ENCODE measurements at places on chromosomes 12 and 14.

DNA sequence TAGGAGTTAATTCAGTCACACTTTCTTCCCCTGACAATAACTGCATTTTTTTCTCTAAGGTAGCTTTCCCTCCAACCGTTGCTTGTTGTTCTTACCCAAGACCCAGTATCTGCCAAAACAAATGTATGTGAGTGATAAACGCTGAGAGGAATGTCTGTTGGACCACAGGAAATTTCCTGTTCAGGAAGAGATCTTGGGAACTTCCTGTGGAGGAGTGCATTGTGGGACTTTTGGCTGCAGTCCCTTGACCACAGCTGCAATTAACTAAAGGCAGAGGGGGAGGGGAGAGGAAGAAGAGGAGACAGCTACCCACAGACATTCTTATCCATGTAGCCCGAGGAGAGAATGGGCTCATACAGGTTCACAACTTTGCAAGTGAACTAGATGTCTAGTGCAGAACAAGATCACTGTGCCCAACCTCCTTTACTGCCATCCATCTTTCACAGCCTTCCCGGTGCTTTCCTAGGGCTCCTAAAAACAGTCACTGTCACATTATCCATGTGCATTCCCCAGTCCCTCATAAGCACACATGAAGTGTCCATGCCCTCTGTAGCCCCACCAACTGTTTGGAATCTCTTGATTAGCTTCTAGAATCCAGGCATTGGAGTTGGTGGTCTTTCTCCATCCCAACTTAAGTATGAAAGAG is 149.5 kb downstream of the ETV6 start:
- DNase-seq, result no peak

DNA sequence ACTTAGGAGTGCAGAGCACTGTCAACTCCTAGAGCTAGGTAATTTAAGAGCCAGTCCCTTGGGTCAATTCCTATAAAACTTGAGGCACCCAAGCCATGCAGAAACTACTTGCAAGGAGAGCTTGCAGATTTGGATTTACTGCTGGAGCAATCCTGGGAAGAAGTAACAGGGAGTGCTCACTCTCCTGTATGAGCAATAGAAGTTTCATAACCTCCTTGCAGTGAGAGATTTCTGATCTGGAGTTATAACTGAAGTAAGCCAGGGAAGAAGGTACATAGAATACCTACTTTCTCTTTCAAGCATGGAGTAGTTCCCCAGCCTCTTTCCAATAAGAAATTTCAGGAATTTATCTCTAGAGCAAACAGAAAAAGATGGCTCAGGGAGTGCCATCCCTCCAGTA is 650.1 kb upstream of the USP15 start:
- no peak for DNase-seq

GRCh38 chr14:31419967-31420318 is 407 bp downstream of the HEATR5A start:
- no peak for DNase-seq

DNA sequence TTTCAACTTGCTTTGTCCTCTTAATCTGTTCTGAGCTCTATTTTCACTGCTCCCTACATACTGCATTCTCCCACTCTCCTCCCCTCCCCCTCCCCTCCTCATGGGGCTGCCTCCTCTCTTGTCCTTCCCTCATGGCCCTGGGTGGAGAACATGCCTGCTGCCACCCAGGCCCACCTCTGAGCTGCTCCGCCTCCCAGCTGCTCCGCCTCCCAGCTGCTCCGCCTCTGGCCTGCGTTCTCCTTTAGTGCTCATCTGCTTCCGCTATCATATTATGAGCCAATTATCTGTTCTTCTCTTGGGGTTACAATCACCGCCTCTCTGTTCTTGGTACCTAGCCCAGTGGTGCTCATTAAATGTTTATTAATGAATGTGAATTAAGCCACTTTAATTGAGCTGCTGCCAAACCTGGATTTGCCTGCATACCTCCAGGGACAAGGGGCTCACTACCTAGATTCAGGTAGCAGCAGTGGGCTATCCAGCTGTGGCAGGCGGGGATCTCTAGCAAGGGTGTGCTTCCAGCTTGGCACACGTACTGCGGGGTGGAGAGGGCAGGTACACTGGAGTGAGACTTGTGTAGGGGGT is 32.0 kb upstream of the FAM181A start:
- DNase-seq, result no peak

DNA sequence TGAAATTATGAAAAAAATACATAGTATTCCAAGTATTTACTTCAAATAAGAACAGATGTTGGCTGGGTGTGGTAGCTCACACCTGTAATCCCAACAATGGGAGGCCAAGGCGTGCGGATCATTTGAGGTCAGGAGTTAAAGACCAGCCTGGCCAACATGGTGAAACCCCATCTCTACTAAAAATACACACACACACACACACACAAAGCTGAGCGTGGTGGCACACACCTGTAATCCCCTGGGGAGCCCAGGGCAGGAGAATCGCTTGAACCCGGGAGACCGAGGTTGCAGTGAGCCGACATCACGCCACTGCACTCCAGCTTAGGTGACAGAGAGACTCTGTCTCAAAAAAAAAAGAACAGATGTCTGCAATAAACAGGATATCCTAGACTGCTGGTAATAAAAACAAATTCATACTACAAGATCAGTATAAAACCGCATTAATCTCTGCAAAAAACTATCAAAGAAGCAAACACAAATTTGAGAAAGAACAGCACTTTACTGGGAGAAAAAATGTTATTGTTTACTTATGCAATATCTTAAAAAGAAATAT is 23.8 kb downstream of the EEA1 start:
- DNase-seq, result no peak

DNA sequence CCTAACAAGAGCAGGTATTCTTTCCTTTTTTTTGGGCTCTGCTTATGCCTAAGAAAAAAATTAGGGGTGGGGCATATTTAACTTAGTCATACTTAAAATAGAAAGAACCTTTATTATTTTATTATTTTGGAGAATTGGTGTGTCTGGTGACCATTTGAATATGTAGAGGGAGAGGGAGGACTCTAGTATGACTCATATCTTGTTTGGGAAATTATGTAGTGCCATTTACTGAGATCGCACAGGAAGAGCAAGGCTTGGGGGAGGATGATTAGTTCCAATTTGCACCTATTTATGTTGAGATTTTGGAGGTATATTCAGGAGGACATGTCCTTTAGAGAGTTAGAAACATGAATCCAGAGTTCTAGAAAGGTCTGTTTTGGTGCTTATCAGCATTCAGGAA is 9.9 kb downstream of the ZNF410 start:
- no peak for DNase-seq

DNA sequence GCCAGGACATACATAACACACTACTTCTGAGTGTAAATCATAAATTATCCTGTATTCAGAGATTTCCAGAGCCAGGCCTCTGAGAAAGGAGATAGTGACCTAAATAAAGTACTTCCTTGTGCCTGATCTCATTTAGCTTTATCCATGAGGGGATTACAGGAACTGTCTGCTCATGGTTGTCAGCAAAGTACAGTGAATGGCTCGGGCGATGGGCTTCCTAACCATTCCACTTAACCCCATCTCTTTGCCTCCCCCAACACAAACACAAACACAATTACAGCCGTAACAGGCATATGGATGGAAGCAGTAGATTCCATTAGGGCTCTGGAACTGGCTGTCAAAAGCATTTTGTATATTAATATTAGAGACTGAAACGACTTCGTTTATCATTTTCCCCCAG is 206.7 kb upstream of the CPNE8 start:
- DNase-seq, result no peak

- DNase-seq, result no peak
These were observed 6.6 kb upstream of the KRT7 start for GRCh38 chr12:52226446-52226845.

GRCh38 chr12:58189030-58189429 is 247.7 kb downstream of the ATP23 start:
- DNase-seq, result no peak

GRCh38 chr12:91256411-91256810 is 73.8 kb upstream of the DCN start:
- DNase-seq, result no peak

DNA sequence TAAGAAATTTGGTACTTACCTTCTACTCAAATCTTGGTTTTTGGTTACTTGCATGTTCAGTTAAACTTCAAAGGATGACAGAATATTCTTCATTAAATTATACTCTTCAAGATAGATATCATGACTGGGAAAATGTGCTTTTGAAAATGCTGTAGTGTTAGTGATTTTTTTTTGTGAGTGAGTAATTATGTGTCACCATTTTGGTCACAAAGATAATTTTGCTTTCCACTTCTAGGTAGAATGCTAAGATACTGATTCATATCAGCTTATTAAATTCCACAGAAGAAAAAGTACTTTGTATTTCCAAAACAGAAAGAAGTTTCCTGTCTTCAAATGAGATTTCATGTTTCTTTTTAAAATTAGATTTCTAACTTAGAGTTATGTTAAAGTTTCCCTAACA is 61.2 kb downstream of the ATXN7L3B start:
- DNase-seq, result no peak

GRCh38 chr14:66284346-66284745 is 201.8 kb upstream of the CCDC196 start:
- DNase-seq, result no peak

GRCh38 chr14:85421186-85421877 is 108.6 kb upstream of the FLRT2 start:
- no peak for DNase-seq

DNA sequence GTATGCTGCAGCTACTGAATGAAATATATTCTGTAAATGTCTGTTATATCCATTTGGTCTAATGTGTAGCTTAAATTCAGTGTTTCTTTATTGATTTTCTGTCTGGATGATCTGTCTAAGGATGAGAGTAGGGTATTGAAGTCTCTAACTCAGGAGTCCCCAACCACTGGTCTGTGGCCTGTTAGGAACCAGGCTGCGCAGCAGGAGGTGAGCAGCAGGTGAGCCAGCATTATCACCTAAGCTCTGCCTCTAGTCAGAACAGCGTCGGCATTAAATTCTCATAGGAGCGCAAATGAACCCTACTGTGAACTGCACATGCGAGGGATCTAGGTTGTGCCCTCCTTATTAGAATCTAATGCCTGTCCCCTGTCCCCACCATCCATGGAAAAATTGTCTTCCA is 329.7 kb upstream of the RGS6 start:
- no peak for DNase-seq
